ENCODE measurements at places on chromosomes 6 and 20. TPM values are rescaled to one million over a fixed set of nuclear protein-coding genes. Genes with fewer than 3 reads are reported as not detected.

MUC22 gene
- polyA plus RNA-seq = not detected

DNA sequence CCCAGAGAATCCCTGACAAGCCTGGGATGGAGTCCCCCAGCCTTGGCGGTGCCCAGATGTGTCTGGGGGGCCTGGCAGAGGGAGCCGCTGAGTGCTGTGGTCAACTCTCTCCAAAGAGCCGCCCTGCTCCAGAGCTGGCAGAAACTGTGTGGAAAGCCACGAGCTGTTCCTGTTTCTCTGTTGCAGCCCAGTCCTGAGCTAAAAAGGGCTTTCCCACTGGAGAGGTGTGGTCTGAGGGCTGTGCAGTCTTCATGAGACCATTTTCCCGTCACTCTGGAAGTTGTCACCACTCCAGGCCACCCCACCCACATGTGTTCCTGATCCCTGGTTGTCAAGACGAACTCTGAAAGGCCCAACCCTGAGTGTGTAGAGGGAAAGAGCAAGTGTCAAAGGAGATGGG lies 99.7 kb upstream of the KCNK16 start:
- no peak for DNase-seq

DNA sequence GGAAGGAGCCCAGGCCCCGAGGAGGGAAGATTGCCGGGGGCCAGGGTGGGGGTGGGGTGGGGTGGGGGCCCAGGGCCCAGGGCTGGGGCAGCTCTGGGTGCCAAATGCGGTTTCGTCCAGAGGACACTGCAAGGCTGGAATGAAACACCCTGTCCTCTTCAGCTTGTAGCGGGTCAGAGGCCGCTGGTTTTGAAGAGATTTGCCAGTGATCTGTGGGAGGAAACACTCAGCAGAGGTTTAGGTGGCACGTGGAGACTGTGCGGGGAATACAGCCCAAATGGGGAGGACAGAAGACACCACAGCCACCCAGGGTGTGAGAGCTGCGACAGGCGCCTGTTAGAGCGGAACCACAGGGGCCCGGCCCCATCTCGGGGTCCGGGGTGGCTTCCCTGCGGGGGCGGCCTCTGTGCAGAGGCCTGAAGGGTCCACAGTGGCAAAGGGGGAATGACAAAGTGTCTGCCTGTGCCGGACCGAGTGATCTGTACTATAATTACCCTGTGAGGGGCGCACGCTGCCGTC lies 29.2 kb downstream of the FRMD1 start:
- DNase-seq = no peak

GRCh38 chr6:6892744-6893583 lies 214.8 kb upstream of the RREB1 start:
- no peak for DNase-seq

RBPJL gene
- not detected for polyA plus RNA-seq

VPS52 gene
- 100 TPM for polyA plus RNA-seq

SRSF12 gene
- 20.1 TPM for polyA plus RNA-seq

DNA sequence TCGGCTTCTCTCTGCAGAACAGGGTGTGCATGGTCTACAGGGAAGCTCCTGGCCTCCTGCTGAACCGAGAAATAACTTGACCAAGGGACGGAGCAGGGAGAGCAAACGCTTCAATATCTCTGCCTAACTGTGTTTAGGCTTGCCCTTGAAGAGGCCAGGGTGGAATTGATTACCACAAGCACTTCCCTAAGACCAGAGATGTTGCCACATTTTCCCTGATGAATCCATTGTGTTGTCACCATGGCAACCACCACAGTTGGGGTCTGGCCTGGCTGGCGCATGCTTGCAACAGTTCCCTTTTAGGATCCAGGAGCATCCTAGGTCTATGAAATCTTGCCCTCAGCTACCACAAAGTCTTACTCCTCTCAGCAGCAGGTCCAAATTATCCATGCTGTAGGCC lies 213.5 kb upstream of the SULF2 start:
- DNase-seq = no peak

TRIM31 gene
- polyA plus RNA-seq = not detected

DNA sequence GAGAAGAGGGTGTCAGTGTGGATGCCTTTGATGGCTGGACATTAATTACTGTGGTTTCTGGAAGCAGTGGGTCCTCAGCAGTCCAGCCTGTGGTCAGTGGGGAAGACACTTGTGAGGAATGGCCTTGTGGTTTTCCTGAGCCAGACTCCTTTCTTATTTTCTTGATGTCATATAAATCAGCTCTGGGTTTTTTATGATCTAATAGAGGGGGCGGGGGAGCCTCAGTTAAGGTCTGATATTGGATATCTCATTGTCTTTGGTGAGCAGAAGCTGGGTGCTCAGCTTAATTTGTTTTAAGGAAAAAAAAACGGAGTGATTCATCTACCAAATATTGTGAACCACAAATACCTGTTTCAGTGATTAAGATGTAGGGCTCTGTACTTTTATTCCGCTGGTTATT lies 62.1 kb downstream of the OTOR start:
- no peak for DNase-seq

DNA sequence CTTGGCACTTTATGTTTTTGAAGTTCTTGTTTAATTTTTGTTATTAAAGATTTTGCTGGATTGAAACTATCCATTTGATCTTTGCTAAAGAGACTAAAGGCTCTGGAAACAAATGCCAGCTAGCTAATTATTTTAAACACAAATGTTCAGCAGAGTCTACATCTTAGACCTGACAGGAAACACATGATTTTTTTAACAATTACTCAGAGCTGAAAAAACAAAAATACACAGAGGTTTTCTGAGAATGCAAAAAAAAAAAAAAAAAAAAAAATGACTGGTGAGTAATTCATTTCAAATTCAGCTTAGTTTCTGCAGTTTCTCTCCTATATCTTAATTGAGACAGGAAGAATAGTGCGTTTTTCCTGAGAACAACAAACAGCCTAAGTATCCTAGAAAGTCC lies 448.0 kb downstream of the TENT5A start:
- no peak for DNase-seq
